ENCODE measurements at places on chromosomes 1 and 21.

- no peak for DNase-seq
These were observed 368.8 kb upstream of the ADGRL4 start for GRCh38 chr1:79375352-79375751.

GRCh38 chr1:91679446-91679845, 178.8 kb downstream of the CDC7 start:
- DNase-seq, result no peak

DNA sequence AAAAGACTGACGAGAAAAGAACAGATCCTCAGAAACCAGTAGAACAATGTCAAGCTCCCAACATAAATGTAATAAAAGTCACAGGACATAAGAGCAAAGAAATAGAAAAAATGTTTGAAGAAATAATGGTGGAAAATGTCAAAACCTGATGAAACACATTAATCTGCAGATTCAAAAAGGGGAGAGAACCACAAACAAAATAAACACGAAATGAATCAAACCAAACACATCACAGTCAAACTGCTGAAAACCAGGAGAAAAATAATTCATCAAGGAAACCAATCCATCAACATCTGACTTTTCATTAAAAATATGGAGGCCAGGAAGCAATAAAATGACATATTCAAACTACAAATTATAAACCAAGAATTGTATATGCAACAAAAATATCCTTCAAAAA, 31.9 kb downstream of the TRIM33 start:
- no peak for DNase-seq

GRCh38 chr1:54463259-54464030, 57.3 kb upstream of the SSBP3 start:
- no peak for DNase-seq

GRCh38 chr1:4494027-4494426, 160.4 kb upstream of the AJAP1 start:
- no peak for DNase-seq

GRCh38 chr1:18651713-18652112, 21.1 kb downstream of the PAX7 start:
- no peak for DNase-seq

- DNase-seq, result no peak
These were observed 629.2 kb upstream of the USP24 start for GRCh38 chr1:55844322-55844721.

DNA sequence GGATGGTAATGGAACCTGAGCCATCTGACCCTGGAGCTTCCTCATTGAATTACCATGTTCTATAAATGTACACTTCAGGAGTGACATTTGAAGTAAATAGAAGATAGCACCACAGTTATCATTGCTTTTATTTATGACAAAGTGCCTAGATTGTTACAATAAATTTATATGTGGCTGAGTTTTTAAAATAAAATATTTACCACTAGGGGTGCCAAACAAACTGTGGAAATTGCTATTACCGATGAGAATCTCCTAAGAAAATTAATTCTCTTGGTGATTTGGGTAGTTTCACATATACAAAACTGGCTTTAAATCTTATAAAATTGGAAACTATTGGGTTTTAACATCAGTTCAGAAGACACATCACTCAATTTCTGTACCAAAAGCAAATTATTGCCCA, 1.4 kb upstream of the TNR start:
- DNase-seq, result no peak

DNA sequence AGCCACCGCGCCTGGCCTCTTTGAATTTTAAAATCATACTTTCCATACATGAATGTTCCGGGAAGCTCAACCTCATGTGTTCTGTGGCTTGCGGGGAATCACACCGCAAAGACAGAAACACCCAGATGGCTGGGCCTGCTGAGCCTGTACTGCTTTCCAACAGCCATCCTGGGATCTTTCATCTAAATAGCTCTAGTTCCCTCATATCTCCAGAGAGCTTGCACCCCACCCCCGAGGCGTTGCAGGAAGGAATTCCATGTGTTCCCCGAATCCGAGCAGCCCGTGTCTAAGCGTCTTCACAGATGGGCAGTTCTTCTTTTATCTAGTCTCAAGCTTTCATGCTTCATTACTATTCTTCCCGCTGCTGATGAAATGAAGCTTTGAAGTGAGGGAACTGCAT, 66.4 kb downstream of the IGSF21 start:
- DNase-seq, result no peak

DNA sequence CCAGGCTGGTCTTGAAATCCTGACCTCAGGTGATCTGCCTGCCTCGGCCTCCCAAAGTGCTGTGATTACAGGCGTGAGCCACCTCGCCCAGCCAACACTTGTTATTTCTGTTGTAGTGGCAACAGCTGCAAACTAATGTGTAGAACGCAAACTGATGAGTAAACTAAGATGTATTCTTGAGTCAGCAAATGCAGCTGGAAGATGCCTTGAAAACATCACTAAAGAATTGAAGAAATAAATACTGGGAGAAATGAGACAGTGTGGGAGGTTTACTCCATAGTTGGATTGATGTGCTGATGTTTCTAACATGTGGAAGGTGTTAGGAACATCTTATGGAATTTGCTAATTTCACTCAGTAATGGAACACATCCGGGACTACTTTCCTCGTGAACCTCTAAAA, 61.3 kb upstream of the KCNE2 start:
- no peak for DNase-seq

GRCh38 chr21:42367367-42368165, 1.2 kb upstream of the TFF1 start:
- no peak for DNase-seq

- DNase-seq, result no peak
These were observed 7.1 kb downstream of the CD101 start for GRCh38 chr1:117008656-117009055.

GRCh38 chr1:47712596-47713299, 274.9 kb downstream of the FOXD2 start:
- DNase-seq, result no peak

GRCh38 chr1:66521721-66522365, 12.1 kb upstream of the SGIP1 start:
- DNase-seq, result no peak

DNA sequence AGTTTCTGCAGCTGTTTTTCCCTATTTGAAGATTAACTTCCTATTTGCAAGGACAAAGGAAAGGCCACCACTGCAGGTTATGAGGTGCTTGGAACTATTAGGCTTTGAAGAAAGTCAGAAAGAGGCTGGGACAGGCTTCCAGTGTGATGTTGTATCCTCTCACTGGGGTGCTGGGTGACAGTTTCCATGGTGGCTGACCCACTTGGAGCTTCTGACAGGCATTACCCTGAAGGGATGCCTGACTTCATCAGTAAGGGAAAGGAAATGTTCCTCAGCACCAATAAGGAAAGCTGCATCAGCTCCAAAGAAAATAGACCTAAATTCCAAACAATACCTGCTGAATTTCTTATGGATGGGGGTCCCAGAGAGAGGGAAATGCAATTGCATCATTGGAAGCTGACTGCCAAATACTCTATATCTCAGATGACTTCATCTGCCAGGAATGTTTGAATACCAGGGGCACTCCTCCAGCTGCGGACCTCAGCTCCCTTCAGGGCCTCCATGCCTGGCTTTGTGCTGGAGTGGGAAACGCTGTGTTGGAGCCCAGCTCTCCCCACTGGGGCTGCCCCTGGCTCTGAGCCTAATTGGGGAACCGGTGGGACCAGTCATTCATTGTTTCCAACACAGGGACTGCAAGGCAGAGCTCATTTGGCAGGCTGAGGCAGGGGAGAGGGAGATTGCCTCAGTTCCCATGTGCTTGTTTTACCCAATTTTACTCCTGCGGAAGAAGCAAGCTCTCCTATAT, 76.6 kb downstream of the RGL1 start:
- DNase-seq, result no peak

- no peak for DNase-seq
These were observed 36.5 kb downstream of the GALNT2 start for GRCh38 chr1:230103306-230104173.

DNA sequence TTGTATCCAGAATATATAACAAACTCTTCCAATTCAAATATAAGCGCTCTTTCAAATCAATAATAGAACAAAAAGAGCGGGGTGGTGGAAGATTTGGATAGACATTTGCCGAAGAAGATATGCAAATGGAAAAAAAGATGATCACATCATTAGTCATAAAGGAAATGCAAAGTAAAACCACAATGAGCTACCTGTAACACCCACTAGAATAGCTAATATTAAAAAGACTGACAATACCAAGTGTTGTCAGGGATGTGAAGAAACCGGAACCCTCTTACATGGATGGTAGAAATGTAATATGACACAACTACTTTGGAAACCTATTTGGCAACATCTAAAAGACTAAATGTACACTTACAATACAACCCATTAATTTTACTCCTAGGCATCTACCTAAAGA, 5.7 kb upstream of the TRAF5 start:
- no peak for DNase-seq

- no peak for DNase-seq
These were observed 1.4 kb upstream of the G0S2 start for GRCh38 chr1:209673631-209674417.

GRCh38 chr1:7159116-7159781, 374.0 kb downstream of the CAMTA1 start:
- DNase-seq, result no peak
